ENCODE measurements at places on chromosomes 2 and 18.
A peak's percentile ranks its signal among the peaks of the same experiment; 100 is the strongest.

DNA sequence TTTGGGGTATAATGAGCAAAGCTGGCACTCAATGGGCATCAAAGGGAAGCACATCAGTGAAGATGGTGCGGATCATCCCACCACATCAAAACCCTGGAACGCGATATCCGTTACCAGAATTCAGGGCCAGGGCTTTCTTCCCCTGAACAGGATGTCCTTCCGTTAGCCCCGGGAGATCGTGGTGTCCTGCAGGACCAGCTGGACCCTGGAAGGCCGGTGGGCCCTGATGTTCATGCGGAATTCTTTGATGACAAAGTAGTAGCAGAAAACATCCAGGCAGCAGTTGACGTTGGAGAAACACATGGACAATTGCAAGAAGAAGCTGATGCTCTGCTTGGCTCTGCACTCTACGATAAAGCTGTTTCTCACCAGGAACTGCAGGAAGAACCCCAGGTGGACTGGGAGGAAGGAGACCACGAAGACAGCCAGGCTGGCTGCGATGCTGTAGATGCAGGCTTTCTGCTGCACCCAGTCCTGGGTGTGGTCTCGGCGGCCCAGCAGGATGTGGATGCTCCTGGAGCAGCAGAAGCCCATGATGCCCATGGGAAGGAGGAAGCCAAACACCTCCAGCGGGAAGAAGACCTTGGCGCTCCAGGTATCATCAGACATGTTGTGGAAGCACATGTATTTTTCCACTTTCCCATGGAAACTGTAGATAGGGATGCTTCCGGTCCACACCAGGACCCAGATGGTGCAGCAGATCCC, 15.0 kb downstream of the GPR55 start:
- no peak for DNase-seq

DNA sequence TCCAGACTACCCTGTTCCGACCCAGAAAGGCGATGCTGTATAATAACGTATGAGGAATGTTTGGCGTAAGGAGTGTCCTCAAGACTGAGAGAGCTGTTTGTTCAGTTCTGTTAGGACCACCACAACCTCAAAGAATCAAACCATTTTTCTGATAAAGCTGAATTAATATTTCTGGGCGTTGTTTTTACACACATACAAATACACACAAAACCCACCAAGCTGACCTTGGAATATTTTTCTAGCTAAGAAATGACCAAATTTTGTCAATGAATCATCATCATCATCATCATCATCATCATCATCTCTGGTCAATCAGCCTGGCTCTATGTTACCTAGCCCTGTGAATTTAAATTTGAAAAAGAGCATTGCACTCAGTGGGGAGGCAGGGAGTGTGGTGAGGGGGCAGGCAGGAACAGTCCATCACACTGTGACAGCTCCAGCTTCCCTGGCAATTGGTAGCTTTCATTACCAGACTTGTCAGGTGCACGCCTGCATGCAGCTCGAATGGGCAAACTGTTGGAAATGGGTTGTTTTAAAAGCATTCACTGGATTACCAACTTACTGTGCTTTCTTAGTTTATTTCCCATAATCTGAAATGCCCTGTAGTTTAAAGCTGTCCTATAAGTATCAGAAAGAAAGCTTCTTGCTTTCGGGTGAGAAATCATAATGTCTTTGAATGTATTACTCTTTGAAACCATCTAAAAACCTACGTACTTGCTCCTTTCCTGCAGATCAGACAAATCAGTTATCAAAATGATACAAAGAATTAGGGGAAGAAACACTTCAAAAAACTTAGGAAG, 6.9 kb upstream of the POU3F3 start:
- DNase-seq: no peak

DNA sequence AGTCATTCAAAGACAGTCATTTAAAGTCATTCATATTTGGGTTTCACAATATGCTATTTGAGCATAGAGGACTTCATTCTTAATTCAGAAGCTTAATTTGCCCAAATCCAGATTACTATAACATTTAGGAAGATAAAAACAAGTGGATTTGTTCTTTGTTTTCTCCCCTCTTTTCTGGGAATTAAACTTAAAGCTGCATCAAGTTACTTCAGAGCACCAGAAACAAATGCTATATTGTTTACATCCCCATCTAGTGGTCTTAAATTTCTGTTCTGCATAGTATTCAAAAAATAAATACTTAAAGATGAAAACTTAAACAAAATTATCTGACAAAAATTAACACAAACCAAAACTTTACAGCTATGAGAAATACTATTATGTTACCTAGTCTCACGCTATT, 34.7 kb upstream of the MARCHF7 start:
- DNase-seq: peak; percentile 40

- DNase-seq: no peak
Measured at GRCh38 chr2:50720697-50721315, 311.1 kb downstream of the NRXN1 start.

DNA sequence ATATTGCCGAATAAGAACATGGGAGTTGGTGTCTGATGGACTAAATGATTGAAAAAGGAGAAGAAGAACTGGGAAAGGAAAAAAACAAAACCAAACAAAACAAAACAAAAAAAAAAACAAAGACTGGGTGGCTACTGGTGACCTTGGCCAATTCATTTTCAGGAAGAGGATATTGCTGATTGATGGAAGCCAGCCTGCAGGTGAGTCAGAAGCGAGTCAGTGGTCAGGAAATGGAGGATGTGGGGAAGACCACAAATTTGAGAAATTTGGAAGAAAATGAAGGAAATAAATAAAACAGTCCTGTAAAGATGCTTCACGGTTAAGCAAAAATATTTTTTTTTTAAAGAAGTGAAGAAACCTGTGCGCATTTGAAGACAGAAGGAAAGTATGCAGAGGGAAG, 296.9 kb downstream of the ZNF521 start:
- DNase-seq: peak; percentile 67

DNA sequence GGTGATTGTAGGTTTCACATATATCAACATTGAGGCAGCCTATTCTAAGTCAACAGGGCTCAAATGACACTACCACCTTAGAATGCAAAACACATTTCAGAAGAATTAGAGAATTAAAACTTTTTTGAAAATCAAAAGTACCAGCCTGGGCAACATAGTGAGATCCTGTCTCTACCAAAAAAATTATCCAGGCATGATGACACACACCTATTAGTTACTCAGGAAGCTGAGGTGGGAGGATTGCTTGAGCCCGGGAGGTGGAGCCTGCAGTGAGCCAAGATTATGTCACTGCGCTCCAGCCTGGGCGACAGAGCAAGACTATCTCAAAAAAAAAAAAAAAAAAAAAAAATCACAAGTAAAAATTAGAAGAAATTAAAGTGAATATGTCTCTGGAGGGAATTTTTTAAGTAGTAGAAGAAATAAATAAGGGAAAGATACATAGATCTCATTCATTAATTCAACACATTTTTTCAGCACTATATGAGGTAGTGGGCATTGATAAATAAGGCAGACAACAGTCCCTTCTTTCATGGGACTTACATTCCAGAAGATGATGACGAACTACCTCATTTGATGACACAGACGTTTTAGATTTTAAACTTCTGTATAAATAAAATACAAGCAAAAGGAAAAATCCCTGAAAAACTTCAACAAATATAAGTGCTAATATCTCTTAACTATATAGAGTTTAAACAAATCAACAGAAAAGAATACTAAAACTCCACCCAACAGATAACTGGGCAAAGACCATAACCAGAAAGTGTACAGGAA, 42.3 kb downstream of the STPG4 start:
- DNase-seq: no peak

- no peak for DNase-seq
Measured at GRCh38 chr18:21571772-21572171, 28.7 kb downstream of the ESCO1 start.

- no peak for DNase-seq
Measured at GRCh38 chr18:22009242-22009641, 160.1 kb upstream of the GATA6 start.

- DNase-seq: no peak
Measured at GRCh38 chr2:145875016-145875415, 1355.1 kb upstream of the ZEB2 start.

GRCh38 chr2:25232248-25232825, 64.0 kb upstream of the POMC start:
- DNase-seq: no peak

GRCh38 chr2:239152916-239153305, 247.9 kb downstream of the HDAC4 start:
- DNase-seq: no peak

- peak; percentile 33 for DNase-seq
Measured at GRCh38 chr18:23487738-23488570, 15.4 kb upstream of the RMC1 start.

DNA sequence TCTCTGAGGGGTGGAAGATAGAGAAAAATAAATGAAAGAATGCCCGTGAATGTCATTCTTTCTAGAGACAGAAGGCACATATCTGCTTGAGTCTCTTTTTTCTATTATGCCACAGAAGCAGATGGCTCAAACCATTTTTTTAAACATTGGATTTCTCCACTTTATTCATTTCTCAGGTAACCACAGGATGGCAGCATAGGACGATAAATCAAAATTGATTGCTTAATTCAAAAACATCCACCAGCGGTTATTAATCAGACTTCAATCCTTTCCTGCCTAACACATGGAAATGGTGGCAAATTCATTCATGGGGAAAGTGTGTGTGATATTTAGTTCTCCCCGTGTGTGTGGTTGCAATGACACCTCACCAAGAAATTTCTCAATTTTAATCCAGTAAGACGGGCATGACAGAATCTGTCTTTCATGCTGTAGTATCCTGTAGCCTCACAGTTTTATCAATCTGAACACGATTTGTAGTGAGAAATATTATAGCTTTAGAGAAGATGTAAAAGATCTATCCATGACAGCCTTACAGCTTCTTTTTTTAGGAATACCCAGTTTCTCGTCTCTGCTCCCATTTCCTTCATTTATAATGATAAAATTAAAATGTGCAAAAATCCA, 72.2 kb downstream of the DSC3 start:
- DNase-seq: peak; percentile 8

GRCh38 chr18:3605954-3606443, 156.0 kb downstream of the TGIF1 start:
- peak; percentile 65 for DNase-seq

Data from lung microvascular endothelial cell (primary cell).